ENCODE measurements at places on chromosomes 4 and X. TPM values are rescaled to one million over a fixed set of nuclear protein-coding genes. Genes with fewer than 3 reads are reported as not detected.
A peak's percentile ranks its signal among the peaks of the same experiment; 100 is the strongest.

The PNPLA4 gene
- 6.0 TPM for total RNA-seq

The HELQ gene
- 11.9 TPM for total RNA-seq

DNA sequence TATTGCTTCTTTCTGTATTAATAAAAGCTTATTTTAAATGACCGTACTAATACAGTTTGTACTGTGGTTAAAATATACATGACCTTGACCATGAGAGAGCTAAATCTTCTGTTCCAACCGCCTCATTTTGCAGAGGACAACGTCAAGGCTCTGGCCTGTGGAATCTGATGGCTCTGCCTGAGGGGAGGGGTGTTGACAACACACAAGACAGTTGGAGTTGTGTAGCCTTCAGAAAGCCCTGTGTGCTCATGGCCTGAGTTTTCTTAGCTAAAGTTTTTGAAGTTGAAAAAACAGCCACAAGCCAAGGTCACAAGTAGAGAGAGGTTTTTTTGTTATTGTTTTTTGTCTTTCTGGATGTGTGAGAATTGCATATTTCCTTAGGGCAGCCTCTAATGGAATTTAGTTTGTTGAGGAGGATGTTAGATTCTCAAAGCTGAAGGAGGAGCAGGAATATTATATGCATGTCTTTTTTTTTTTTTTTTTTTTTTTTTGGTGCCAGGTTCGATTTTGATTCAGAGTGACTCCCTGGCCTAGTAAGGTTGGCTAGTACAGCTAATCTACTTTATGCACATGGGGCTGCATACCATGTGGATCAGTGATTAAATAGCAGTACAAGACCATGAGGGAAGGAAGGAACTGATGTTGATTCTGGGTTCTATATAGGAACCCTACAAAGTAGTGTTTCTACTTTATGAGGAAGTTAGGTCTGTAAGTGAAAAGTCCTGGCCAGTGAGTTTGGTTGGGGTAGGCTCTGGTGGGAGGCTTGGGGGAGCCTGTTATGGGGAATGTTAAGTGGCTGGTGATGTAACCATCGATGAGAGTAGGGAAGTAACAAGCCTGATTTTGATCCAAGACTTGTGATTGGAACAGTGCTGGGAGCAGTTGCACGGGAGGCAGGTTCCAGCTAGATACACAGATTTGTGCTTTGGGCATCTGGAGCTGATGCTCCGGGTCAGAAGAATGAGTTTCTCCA, 20.3 kb downstream of the SMS start:
- no peak for DNase-seq

GRCh38 chrX:49309401-49309981, 6.0 kb downstream of the GAGE10 start:
- no peak for DNase-seq

DNA sequence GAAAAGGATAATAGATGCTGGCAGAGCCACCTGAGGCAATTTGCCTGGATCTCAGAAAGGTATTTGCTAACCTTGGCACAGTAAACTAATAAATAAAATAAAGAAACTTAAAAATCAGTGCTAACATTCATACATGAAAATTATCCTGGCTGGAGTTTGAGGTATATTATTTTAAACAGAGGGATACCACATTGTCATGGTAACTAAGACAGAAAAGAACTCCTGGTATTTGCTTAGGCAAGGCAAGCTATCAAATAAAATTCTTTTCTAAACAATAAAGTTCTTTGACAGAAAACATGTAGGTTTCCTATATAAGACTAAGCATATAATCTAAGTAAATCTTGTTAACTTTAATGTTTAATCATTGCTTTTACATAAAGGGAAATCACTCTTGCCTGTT, 218.8 kb downstream of the MAGEB17 start:
- no peak for DNase-seq

The DNAAF6 gene
- not detected for total RNA-seq

DNA sequence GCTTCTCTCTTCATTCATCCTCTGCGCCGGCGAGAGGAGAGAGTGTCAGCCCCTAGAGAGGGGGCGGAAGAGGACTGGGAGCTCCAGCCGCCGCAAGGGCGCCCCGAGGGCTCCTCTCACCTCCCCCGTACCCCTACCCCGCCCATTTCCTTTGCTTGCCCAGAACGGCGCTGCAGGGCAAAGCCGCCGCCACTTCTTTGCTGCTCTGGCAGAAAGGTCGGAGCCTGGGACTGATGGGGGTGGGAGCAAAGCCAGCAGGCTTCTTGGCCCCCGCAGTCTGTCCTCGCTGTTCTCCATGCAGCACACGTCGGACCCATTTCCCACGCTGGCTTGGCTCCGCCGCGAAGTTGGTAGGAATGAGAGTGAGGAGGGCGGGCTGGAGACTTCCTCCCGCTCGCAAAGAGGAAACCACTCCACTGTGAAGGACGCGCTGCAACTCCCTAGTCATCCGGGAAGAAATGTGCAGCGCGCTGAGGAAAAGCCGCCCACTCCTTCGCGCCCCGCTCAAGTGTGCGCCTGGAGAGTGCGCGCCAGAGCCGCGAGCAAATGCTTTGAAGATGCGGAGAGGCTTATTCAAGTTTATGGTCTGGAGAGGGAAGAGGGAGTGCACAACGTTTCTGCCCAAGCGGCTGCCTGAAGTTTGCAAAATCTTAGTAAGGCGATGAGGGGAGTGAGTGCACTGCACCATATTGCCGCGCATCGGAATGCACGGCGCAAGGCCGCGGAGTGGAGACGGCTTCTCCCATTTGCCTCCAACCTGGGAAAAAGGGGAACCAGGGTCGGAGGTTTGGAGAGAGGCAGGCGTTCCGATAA, 2.8 kb upstream of the PCDH7 start:
- no peak for DNase-seq

DNA sequence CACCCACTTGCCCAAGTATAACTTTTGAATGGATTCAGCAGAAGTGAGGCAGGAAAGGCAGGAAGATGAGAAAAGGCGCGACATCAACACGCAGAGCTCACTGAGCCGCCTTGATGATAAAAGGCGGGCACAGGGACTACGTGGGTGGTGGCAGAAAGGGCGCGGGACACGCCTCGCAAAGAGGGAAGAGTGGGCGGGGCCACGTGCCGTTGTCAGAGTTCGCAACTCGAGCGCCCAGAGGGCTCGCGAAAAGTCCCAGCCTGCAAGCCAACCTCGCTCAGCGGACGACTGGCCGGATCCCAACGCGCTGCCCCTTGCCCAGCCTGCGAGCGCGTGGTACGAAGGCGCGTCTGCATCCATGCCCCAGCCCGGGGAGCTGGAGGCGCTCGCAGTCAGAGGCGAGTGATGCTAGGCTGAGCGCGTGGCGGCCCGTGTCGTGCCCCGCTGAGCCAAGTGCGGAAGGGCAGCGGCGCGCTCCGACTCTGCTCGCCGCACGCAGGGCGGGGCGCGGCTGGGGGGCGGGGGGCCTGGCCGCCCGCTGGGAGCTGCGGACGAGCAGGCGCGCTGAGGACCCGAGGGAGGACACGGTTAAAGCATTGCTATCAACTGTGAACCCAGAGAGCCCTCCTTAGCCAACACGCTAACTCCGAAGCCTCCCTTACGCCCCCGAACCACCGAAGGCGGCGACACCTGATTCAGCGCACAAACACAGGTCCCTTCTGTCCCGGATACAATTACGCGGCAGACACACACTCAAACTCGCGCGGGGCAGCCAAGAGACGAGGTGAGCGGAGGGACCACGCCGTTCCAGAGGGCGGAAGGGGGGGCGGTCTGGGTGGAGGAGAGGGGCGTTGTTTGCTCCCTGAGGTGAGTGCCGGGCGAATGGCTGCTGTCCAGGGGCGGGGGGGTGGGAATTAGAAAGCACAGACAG, at the start of gene UGT8:
Gene UGT8 (plus strand): TSS at position 617 of the 931 bp plus-strand sequence. CDS start 24,074 bp downstream, outside the sequence.
- peak; percentile 12 for DNase-seq

The TMSB15A gene
- 0.37 TPM for total RNA-seq

DNA sequence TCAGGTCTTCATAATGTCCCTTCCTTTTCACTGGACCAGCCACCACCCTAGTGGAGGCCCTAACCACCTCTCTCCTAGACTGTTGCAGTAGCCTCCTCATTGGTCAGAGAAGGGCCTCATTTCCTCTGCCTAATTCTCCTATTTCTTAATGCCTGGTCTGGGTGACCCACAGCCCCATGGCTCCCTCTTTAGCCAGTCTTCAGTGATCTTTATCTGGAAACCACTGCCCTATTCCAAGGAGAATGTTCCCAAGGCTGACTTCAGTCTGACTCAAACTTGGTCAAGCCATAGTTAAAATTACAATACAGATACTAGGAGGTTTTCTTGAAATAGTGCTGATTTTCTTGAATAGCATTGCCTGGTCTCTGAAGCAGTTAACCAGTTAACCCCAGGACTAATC, 53.6 kb upstream of the PRPS1 start:
- DNase-seq: no peak

GRCh38 chr4:105598787-105599186, 46.4 kb downstream of the ARHGEF38 start:
- no peak for DNase-seq

GRCh38 chr4:15148199-15148598, 145.9 kb downstream of the CPEB2 start:
- no peak for DNase-seq

GRCh38 chr4:75786526-75786925, 62.1 kb downstream of the USO1 start:
- no peak for DNase-seq

DNA sequence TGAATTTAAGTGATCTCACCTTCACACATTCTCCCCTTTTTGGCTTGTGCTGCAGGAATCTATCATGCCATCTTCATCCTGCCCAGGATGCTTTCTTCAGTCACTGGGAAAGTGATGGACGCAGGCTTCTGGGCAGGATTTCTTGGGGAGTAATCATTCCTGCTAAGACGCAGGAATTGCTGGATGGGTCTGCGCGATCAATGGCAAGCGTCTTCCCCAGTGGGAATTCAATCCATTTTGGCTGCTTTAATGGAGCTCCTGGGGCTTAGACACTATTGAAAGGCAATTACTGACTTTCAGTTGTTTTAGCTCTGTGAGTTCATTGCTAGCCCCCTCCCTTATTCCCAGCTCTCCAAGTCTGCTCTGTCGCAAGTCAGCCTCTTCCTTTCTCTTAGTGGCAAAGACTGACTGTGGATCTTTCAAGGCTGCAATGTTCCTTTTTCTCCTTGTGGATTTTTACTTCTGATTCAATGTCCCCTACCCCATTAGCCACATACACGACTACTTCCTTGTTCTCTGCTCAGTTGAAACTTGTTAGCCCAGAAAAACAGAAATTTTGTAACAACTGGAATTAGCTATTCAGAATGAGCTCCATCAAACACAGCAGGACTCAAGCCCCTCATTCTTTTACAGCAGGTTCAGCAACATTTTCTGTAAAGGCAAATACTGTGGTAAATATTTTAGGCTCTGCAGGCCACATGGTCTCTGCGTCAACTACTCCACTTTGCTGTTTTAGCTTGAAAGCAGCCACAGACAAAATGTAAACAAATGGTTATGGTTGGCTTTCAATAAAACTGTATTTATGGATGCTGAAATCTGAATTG, 154.9 kb downstream of the ASB9 start:
- no peak for DNase-seq

The CT45A1 gene
- not detected for total RNA-seq

DNA sequence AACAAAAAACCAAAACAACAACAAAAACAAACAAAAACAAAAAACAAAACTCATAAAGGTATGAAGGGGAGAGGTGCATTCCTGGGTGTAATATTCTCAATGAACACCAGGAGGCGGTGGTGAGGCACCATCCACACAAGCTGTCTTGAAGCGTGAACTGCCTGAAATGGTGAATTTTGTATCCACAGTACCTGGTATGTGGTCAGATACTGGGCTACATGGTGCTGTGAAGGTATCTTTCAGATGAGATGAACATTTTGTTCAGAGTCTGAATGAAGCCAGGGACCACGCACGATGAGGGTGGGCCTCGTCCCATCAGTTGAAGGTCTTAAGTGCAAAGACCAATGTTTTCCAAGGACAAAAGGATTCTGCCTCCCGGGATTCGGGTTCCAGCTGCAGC, 58.5 kb downstream of the ASMT start:
- DNase-seq: peak; percentile 23

DNA sequence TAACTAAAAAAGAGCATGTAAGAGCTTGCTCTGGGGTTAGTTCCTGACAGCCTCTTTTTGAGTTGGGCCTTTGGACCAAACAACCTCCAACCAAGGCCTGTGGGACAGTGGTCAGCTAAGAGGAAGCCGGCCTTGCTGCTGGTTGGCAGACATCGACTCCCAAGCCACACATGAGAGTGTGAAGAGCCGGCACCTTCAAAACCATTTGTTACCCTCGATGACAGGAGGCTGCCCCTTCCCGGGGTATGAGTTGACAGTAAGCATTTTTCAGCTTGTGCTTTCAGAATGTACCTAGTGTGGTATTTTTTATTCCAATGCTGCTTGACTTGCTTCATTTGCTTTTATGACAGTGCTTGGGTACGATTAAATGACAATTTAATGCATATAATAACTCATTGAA, 168.6 kb upstream of the IGFBP7 start:
- DNase-seq: no peak

The GPR119 gene
- total RNA-seq: not detected

The RAP1GDS1 gene
- total RNA-seq: 64.3 TPM

DNA sequence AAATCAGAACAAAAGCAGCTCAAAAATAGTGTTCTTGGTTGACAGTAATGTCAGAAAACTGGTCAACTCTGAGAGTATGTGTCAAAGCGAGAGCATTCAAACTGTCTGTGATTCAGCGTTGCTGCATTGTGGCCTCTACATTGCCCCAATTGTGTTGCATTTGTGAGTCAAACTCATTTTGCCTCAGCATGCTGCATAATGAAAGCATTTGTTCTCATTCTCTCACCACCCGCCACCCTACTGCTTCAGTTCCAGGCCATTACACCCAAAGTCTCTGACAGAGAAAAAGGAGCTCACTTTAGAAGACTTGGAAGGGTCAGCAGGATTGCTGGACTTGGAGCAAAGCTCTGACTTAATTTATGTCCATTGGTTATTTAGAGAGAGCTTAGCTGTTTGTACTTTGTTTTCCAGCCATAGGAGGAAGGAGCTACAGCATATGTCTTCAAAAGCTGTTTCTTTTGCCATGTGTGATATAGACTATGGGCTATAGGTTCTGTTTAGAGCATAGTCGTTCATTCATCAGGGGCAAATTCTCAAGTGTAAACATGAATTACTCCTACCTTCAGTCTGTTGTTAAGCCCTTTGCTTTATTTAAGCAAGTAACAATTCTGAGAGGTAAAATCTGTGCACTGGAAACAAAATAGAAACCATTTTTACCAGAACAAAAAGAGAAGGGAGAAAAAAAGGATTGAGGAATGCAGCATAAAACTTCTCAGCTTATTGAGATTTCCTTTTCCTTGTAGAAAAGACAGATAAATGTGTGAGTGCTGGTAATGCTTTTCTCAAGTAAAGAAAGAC, 153.4 kb upstream of the ANK2 start:
- no peak for DNase-seq

The NEUROG2 gene
- total RNA-seq: not detected

- no peak for DNase-seq
Observed at GRCh38 chr4:28117084-28117682, 1256.5 kb downstream of the STIM2 start.

The TRPC5OS gene
- total RNA-seq: not detected

- DNase-seq: no peak
Observed at GRCh38 chrX:10875995-10876394, 235.1 kb upstream of the HCCS start.

- DNase-seq: no peak
Observed at GRCh38 chr4:4594285-4594920, 52.6 kb upstream of the STX18 start.

The TGIF2LX gene
- not detected for total RNA-seq

The TSPAN6 gene
- total RNA-seq: not detected

GRCh38 chr4:8766610-8767009, 105.0 kb downstream of the HMX1 start:
- DNase-seq: no peak
